ENCODE measurements at places on chromosomes 11 and 22.

GRCh38 chr11:77371646-77372045 lies 70.2 kb upstream of the GDPD4 start:
- no peak for DNase-seq

- no peak for DNase-seq
These were observed 343.3 kb upstream of the CTSC start for GRCh38 chr11:88680806-88681205.

- DNase-seq = no peak
These were observed 76.8 kb upstream of the BIRC3 start for GRCh38 chr11:102240502-102240901.

GRCh38 chr22:29626497-29627195 lies 23.2 kb downstream of the NF2 start:
- no peak for DNase-seq

- no peak for DNase-seq
These were observed 13.2 kb upstream of the ADA2 start for GRCh38 chr22:17232406-17232805.

- DNase-seq = no peak
These were observed 24.0 kb downstream of the PISD start for GRCh38 chr22:31637891-31638618.

DNA sequence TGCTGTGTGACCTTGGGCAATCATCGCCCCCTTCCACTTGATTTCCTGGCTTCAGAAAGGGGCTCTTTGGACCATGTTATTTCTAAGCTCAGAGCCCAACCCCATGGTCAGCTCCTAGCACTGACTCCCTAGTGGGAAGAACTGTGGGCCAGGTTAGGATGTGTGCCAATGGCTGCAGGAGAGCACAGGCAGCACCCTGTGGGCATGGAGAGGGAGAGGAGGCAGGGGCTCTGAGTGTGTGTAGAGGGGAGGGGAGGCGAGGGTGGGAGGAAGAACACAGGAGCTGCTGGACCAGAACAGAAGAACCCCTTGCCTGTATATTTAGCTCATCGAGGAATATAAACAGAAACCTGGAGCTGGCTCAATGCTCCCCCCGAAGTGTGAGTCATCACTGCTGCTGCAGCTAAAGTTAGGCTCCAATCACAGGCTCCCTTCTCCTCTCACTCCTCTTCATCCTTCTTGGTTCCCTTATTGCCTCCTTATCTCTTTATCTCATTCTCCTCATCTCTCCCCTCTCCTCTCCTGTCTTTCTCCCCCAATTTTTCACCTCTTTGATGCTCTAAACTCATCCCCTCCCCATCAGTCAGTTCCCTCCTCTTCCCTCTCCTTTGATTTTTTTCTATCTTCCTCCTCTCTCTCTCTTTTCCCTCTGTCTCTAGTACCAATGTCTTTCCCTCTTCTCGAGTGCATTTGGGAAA lies 14.5 kb upstream of the RPS19BP1 start:
- no peak for DNase-seq

GRCh38 chr11:48141475-48142122 lies 75.0 kb upstream of the OR4B1 start:
- no peak for DNase-seq

DNA sequence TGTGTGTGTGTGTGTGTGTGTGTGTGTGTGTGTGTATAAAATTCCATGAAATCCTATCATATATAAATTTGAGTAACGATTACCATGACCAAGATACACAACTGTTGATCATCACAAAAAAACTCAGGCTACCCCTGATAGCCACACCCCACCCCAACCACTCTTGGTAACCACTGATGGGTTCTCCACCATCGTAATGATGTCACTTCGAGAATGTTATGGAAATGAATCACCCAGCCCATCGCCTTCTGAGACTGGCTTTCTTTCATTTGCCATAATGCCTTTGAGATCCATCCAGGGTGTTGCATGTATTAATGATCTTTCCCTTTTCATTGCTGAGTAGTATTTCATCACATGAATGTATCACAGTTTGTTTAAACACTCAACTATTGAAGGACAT lies 496.0 kb downstream of the MIAT start:
- no peak for DNase-seq

GRCh38 chr22:27526901-27527300 lies 274.7 kb downstream of the MN1 start:
- DNase-seq = no peak

DNA sequence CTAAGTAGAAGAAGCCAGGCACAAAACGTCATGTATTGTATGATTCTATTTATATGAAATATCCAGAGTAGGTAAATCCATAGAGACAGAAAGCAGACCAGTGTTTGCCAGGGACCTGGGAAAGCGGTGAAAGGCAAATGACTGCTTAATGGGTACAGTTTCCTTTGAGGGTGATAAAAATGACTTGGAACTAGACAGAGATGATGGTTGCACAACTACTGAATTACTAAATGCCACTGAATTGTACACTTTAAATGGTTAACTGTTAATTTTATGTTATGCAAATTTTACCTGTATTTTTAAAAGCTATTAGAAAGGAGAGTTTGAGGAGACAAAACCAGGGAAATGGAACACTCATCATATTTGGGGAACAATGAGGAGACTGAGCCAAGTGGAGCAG lies 61.8 kb upstream of the USP47 start:
- DNase-seq = no peak

DNA sequence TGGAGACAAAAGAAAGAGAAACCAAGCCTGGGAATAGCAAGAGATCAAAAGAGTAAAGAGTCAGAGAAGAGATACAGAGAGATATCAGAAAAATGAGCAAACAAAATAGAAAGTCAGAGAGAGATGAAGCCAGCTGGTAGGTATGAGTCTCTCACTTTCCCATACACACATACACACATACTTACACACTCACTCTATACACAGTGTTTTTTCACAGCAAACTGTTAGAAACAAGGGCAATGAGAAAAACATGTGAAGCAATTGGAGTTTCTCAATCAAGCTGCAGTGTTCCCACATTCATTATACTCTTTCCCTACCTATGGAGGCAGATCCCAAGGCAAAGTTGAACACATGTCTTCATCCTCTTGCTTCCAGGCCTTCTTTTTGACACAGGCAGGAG lies 2.6 kb upstream of the NLRP10 start:
- no peak for DNase-seq

- no peak for DNase-seq
These were observed 45.7 kb downstream of the GNB1L start for GRCh38 chr22:19808873-19809478.

DNA sequence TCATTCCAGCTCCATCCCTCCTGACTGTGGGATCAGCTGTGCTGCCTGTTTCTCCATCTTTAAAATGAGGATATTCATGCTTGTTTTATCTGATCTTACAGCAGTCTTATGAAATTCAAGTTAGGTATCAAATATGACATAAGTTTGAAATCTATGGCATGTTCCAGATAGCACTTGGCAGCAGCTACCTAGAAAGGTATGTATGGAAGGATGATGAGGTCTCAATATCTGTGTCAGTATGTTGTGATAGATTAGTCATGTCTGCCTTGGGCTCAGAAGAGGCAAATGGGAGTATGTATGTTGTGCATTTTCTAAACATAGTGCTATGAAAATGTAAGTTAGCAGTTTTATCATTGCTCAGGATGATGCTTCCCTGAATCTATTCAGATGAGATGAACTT lies 122.1 kb downstream of the NAV2 start:
- DNase-seq = no peak

- DNase-seq = no peak
These were observed 1.1 kb downstream of the PELI3 start for GRCh38 chr11:66467756-66468155.

- DNase-seq = no peak
These were observed 3.6 kb downstream of the CHADL start for GRCh38 chr22:41237036-41237706.

DNA sequence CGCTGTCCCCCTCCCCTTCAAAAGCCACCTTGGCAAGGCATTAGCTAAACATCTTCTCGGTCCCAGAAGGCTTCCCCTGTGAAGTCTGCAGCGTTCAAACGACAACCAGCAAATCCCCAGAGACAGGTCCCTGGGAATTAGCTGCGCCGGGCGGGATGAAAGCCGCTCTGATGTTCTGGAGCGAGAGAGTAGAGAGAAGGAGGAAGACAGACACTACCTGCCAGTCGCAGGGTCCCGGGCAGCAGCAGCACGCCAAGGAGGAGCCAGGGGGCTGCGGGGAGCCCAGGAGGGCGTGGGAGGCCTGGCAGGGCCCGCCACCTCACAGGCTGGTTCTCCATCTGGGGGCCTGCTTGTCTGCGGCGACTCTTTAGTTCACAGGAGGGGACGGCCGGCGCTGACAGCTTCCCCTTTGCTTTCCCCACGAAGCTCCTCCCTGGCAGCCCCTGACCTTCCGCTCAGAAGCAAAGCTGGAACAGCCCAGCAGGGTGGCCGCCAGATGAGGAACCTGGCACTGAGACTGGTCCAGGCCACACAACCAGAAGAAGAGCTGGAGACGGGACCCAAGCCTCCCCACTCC lies at the start of gene NFAM1:
Gene NFAM1, minus strand, starts transcription at position 384 of the 577 bp plus-strand sequence. Its CDS starts 46 bp downstream, at position 338.
- no peak for DNase-seq

GRCh38 chr11:17585911-17586695 lies 39.0 kb downstream of the OTOG start:
- no peak for DNase-seq

- DNase-seq = no peak
These were observed 725.3 kb upstream of the CCDC179 start for GRCh38 chr11:23585416-23586104.

GRCh38 chr22:50004918-50005317 lies 7.6 kb downstream of the IL17REL start:
- no peak for DNase-seq

DNA sequence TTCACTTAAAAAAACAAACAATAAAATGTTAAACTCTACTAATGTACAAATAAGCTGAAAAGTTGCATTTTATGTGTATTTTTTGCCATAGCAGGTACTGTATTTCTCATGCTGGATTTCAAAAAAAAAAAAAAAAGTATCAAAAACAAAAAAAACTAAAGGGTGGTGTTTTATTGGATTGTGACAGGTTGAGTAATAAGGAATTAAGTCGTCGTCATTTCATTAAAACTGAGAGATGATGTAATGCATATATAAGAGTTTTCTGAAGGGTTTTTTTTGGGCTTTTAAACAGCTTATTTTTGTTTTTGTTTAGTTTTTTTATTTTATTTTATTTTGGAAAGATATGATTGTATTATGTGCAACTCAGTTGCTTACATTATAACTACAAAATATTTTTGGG lies 10.9 kb upstream of the ADSL start:
- no peak for DNase-seq

DNA sequence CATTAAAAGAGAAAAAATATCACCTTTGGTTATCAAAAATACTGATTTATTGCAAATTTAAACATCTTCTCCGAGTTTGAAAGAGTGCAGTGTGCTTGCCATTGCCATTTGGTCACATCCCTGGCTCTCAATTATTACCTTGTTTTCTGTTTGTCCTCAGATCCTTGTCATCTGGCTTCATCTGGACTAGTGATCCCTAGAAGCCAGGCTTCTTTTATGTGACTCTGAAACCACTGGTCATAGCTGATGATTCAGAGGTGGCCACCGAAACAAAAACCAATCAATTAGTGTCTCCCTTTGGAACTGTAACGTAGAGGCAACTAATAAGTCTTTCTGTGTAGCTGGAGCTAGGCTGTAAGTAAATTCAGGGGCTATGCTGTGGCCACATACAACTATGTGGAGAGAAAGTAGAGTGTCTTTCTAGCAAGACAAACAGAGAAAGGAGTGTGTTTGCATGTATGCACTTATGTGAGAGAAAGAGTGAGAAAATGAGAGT lies 237.9 kb downstream of the LUZP2 start:
- DNase-seq = no peak

DNA sequence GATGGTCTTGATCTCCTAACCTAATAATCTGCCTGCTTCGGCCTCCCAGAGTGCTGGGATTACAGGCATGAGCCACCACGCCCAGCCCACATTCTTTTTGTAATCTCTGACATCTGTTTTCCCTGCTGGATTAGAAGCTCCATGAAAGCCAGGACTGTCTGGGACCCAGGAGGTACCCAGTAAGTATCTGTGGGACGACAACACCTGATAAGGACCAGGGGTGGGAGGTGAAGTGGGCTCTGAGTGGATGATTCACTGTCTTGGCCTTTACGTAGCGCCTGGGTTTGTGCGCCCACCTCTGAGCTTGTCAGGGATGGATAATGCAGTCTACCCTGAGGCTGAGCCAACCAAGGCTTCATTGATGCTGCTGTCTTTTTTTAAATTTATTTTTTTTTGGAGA lies 118.8 kb downstream of the ABTB2 start:
- DNase-seq = no peak

DNA sequence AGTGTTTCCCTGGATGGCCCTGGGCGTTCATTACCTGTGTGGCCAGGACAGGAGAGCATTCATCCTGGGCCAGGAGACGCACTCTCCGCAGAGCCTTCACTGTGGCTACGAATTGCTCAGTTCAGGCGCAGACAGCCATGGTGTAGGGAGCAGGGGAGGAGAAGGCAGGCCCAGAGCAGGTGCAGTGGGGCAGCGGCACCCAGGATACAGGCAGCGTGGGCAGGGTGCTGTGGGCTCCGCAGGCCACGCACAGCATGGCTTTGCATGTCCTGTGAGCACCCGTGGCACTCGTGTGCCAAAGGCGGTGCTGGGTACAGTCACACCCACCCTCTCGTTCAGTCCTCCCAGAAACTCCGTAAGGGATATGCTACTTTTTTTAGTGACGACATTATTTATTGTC lies 124.2 kb upstream of the B3GAT1 start:
- DNase-seq = no peak

DNA sequence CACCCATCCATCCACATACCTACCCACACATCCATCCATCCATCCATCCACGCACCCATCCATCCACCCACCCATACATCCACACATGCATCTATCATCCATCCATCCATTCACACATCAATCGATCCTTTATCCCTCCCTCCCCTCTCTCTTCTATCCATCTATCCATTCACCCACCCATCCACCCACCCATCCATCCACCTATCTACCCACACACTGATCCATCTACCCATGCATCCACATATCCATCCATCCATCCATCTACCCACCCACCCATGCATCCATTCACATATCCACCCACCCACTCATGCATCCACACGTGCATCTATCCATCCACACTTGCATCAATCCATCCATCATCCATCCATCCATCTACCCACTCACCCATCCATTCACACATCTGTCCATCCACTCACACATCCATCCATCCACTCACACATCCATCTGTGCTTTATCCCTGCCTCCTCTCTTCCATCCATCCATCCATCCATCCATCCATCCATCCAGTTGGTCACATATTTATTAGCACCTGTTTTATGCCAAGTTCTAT lies 366.1 kb downstream of the CTTN start:
- no peak for DNase-seq

DNA sequence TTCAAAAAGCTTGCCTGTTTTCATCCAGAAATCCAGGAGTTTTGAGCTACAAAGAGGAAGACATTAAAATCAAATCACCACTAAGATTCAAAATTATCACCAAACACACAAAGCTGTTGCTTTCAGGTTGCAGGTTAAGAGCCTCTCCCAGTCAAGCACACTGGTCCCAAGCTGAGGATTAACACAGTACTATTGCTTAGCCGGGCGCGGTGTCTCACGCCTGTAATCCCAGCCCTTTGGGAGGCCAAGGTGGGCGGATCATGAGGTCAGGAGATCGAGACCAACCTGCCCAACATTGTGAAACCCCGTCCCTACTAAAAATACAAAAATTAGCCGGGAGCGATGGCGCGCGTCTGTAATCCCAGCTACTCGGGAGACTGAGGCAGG lies 1165.1 kb downstream of the LRRC4C start:
- DNase-seq = no peak
